Stimulated activated CD4-positive, alpha-beta T cell treated with anti-CD3 and anti-CD28 coated beads, Interleukin-12 subunit alpha, Interleukin-12 subunit beta, amount 100 ng/mL, for 48 hours (primary cell): ENCODE measurements at places on chromosomes 7 and 10.

GRCh38 chr7:104629408-104629807 lies 301.0 kb downstream of the LHFPL3 start:
- DNase-seq: no peak

DNA sequence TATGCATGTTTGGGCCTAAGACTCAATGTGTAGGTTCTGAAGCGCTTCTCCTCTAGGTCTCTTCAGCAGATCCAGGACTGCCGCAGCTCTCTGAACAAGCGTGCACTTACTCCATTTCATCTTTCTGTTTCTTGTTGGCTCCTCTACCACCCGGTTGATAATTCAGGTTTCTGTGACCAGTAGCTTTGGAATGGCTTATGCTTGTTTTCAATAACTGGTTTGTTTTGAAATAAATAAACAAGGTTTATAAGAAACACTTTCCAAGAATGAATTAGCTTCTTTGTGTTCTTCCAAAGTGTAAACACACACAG lies 1.5 kb downstream of the MDFIC start:
- no peak for DNase-seq

- no peak for DNase-seq
These were observed 1197.8 kb upstream of the SORCS1 start for GRCh38 chr10:108362296-108362695.

- no peak for DNase-seq
These were observed 20.8 kb downstream of the LAMB4 start for GRCh38 chr7:108109221-108109908.

GRCh38 chr10:63437116-63437949 lies 28.4 kb downstream of the JMJD1C start:
- no peak for DNase-seq

DNA sequence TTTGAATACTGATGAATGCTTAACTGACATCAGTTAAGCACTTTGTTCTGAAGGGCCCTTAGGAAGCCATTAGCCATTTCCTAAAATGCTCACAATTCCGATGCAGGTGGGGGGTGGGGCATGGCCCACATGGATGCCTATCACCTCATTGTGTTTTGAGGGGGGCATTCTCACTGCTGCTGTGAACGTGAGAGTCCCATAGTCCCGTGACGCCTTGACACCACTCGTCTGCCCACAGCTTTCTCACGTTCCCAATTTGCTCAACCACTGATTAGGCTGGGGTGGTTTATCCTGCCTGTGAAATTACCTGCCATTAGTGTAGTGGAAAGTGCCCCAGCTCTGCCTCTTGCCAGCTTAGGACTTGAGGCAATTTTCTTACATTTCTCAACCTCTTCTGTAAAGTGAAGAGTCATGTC lies 31.9 kb downstream of the DUSP5 start:
- DNase-seq: no peak

DNA sequence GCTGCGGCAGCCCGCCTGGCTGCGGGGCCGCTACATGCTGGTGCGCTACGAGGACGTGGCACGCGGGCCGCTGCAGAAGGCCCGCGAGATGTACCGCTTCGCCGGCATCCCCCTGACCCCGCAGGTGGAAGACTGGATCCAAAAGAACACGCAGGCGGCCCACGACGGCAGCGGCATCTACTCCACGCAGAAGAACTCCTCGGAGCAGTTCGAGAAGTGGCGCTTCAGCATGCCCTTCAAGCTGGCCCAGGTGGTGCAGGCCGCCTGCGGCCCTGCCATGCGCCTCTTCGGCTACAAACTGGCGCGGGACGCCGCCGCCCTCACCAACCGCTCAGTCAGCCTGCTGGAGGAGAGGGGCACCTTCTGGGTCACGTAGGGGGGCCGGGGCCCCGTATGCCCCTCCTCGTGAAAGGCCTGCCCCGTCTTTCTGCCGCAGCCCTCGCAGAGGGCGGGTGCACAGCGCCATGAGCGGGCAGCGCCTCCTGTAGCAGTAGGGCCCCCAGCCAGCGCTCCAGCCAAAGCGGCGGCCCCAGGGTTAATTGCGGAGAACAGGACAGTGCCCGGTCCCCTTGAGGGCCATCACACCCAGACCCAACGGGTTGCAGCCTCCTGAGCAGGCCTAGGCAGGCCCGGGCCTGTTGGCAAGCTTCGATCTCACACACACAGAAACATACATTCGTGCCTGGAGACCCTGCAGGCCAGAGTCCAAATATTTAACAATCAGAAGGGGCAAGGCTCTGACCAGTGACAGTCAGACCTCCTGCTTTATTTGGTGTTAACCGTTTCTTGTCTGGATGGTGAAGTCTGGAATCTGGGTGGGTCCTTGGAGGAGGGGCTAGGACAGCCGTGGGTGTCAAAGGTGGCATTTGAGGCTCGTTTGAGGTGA lies 44.1 kb downstream of the CHST3 start:
- DNase-seq: no peak

DNA sequence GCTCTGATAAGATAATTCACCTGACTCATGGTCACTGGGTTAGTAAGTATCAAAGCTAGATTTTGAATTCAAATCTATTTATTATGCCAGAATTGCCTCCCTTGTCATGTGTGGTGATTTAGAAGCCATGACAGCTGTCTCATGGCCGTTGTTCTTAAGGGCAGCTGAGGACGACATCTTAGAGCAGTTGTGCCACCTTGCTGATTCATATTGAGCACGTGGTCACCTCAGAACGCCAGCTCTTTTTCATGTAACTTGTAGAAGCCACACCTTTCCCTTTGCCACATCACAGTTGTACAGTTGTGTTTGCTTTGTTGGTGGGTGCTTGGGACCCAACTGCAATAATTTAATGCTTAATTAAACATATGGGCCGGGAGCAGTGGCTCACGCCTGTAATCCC lies 4.3 kb upstream of the PIK3AP1 start:
- DNase-seq: no peak

DNA sequence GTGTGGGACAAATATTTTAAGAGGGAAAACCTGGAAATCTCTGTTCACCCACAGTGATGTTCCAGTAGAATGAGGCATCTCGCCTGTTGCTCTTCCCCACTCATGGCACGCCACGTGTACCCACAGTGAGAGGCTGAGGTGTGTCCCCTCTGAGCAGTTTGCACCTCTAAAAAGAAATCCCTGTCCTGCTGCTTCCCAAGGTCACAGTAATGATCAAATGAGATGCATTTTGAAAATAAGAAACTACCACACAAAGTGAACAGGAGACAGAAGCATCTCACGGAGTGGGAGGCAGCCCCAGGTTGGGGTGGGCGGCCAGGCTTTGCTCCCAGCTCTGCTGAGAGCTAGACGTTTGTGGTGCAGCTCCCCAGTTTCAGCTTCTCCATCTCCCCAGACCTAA lies 12.4 kb upstream of the ZNF777 start:
- DNase-seq: no peak

DNA sequence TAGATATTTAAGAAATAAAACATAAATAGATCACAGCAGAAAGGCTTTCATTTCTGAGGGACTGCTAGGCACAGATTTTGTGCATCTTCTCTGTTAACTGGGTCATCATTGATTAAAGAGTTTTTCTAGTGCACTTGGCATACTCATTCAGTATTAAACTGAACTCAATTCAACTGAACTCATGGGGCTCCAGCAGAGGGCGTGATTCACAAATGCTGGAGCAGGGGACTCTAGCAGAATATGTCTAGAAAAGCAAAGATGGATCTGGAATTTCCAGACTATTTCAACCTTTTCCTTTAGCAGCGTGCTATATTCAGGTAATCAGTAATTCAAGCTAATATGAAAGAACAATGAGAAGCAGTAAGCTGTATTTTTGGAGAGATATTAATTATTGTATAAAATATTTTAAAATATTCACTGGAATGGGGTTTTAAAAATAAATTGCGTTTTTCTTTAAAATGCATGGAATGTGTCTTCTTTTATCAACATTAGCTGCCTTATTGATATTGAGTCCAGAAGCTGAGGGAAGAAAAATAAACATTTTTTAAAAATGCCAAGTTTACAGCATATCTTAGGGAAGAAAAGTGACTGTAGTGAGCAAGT lies 296.8 kb upstream of the CACNA2D1 start:
- no peak for DNase-seq

DNA sequence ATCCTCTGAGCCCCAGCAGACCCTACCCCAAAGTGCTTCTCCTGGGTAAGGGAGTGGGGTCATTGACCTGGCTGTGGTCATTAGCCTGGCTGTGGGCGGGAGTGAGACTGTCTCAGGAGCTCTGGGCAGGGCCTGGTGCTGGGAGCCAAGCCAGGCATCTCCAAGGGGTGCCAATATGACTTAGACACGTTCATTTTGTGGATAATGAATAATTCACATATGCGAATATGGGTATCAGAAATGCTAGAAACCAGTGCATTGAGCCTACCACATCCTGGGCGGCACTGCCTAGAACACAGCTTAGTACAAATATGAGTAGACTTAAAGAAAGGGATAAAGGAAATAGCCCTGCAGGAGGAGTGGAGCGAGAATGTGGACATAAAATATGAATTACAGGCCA lies 14.4 kb upstream of the SRRM3 start:
- no peak for DNase-seq

- DNase-seq: no peak
These were observed 2.6 kb downstream of the PHYHIPL start for GRCh38 chr10:59179068-59179467.

DNA sequence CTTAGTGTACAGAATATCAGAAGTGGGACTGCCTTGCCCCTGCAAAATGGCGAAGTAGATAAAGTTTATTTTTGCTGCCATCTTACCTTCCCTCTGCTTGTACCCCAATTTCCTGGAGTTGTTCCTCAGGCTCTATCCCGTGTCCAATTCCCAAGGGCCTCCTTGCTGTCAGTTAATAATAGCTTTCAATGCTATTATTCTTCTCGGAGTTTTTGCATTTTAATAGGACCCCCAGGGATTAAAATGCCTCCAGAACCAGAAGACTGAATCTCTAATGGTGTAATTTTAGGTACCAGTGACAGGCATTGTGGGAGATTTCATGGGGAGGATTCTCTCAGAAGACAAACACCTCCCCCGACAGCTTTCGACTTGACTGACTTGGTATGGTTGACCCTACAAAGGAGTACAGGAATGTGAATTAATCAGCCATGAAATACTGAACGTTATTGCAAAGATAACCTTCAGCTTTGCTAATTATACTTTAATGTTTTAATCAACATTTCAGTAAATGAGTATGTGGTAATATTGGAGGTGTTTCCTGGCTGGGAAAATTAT lies 75.2 kb downstream of the ZNF22 start:
- no peak for DNase-seq

- DNase-seq: no peak
These were observed 50.9 kb downstream of the RSBN1L start for GRCh38 chr7:77747178-77747577.

DNA sequence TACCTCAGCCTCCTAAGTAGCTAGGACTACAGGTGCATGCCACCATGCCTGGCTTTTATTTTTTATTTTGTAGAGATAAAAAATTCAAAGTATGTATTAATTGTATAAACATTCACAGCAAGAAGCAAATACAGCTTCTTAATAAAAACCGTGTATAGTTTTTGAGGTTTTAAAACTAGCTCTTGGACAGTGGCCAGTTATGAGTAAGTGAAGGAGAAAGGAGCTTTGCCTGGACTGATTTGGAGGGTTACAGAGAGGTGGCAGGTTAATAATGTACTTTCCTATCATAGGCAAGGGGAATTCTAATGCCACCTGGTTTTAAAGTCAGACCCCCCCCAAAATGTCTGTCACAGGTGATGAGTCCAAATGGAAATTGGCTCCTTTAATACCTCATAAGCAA lies 43.4 kb downstream of the ZNRF2 start:
- DNase-seq: no peak

DNA sequence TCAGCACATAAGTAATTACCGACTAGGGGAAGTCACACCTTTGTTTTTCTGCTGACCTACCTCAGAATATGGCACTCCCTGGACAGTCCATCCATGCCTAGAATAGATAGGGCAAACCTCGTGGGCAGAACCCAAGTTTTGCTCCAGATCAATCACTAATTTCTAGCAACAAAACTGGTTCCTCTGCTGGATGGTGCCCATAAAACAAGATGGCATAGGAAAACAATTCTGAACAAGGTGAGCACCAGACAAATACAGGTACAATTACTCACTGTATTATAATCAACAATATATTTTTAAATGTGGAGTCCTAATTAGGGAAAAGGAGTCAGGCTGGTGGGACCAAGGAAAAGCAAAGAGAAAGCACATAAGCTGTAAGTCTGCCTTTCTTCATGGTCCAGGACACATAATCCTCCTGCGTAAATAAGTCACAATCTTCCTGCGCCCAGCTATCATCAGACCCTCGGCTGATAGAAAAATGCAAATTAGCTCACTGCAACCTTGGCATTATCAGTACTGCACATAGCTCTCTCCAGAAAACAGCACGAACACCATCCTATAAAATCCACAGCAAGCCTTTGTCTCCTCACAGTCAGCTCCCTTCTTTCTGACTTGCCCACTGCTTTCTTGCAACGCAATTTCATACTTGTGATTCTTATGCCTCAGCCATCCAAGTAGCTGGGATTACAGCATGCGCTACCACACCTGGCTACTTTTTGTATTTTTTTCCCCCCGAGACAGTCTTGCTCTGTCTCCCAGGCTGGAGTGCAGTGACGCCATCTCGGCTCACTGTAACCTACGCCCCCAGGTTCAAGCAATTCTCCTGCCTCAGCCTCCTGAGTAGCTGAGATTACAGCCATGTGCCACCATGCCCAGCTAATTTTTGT lies 15.1 kb downstream of the URGCP start:
- no peak for DNase-seq

GRCh38 chr7:141027043-141027442 lies 12.3 kb upstream of the MRPS33 start:
- DNase-seq: no peak

DNA sequence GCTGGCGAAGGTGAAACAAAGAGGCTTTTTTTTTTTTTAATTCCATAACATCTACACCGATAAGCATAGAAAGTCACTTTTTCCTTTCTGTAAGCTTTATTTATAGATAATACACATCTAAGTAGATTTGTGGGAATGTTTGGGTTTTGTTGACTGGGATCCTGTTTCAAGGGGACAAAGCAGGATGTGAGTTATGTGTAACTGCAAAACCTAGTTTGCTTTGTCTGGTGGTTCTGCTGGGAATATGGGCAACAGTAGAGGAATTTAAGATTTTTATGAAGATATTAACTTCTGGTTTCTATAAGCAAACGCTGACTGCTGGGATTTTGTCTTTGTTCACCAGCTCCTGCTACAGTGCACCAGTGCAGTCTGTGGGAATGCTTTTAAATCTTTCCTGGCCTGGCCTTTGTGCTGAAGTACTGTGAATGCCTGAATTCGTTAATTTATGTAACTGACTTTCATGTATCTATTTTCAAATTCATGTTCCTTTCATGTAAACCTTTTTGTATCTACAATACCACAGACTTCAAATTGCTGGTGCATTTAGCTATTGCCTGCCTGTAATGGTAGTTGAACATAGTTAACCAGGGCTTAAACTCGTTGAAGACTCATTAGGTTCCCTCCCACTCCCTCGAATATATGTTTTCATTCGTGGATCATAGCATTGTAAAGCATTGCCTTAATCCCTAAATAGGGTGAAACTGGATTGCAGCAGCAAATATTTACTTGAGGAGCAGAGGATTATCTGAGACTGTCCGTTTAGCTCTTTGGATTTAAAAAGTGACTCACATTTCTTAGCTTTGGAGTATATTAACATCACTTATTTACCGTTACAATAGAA lies 1.5 kb downstream of the KLHL7 start:
- DNase-seq: no peak
